ENCODE measurements at places on chromosomes 5 and 9.
A peak's percentile ranks its signal among the peaks of the same experiment; 100 is the strongest.

DNA sequence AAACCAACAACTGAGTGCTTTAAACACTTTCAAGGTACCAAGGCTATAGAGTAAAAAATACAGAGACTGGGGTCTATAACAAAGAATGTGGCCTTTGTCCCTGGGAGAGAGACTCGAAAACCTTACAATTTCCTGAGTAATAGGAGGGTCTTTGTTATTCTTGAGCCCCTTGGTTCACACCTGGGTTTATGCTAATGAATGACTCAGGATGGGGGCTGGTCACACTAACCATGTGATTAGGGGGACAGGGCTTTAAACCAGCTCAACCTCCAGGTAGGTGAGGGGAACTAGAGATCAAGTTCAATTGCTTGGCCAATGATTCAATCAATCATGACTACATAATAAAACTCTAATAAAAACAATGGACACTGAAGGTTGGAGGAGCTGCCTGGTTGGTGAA, 50.2 kb downstream of the PLPP1 start:
- no peak for DNase-seq

GRCh38 chr5:62287237-62287636, 18.8 kb upstream of the KIF2A start:
- no peak for DNase-seq

DNA sequence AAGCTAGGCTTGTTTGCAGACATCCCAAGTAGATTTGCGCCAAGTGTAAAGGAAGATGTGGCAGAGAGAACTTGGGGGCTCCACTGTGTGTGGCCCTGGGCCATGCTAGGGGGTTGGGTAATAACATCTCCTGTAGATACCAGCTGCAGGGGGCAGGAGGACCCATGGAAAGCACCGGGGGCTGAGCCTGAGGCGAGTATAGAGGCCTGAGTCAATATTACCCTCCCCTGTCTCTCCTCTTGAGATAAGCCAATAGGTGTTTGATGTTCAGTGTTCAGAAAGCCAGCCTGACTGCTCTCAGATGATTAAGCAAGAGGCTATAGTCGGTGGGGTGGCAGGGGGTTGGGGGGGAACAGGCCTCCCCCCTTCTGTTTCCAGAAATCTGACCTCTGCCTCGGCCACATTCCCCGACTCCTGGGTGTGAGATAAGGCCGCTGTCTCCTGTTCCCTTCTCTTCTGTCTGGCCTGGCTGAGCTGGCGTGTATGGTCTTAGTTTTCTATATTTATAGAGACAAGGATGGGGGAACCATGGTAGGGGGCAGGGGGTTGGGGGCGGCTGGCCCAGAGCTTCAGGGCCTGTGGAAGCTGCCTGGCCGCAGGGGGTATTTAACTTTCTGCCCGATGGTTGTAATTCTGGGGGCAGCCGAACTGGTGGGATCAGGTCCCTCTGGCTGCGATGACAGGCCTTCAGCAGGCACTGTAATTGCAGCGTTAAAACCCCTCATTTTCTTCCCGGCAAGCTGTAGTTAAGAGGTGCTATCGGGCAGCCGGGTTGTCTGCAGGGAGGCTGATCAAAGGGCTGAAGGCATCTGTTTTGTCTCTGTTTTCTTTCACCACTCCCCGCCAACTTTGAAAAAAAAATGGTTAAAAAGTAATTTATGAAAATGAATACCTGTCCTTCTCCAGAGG, 292.0 kb downstream of the NSG2 start:
- DNase-seq: no peak

- no peak for DNase-seq
Measured at GRCh38 chr9:70607329-70607728, 192.9 kb upstream of the KLF9 start.

- no peak for DNase-seq
Measured at GRCh38 chr5:133664422-133664821, 52.1 kb upstream of the FSTL4 start.

DNA sequence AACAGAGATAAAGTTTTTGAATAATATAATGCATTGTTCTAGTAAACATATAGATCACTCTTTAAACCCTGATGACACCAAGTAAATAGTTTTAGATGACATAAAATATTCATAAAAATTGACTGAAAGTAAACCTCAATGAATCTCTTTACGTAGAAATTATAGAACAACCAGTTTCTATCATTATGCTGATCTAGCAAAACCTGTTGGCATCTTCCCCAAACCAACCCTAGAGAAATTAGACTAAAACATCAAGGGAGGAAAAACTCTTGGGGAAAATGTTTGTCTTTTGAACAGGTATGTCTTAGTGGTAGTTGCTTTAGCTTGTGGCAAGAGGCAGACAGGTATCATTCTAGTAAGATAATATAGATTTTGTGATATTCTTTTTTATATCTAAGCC, 747.0 kb upstream of the CDH6 start:
- DNase-seq: no peak

- peak; percentile 87 for DNase-seq
Measured at GRCh38 chr9:126704892-126705766, 91.4 kb downstream of the LMX1B start.

DNA sequence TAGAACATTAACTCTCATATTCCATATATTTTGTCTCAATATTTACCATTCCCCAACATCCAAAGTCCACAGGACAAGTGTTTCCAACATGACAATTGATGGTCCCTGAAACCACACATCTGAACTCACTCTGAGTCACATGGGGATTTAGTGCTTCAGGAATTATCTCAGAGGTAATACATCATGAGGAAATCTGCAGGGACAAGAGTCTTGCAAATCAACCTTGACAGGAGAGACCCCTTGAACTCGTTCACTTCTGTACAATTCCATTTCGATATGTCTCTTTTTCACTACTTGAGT, 119.7 kb upstream of the ABCA1 start:
- no peak for DNase-seq

DNA sequence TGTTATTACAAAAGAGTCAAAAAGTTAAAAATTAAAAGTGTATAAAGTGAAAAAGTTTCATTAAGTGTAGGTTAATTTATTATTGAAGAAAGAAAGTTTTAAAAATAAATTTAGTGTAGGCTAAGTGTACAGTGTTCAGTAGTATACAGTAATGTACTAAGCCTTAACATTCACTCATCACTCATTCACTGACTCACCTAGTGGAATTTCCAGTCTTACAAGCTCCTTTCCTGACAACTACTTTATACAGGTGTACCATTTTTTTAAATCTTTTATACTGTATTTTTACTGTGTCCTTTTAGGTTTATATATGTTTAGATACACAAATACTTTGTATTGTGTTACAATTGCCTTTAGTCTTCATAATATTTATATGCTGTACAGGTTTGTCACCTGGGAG, 530.2 kb upstream of the FAM174A start:
- DNase-seq: peak; percentile 35

- peak; percentile 73 for DNase-seq
Measured at GRCh38 chr5:162068412-162068811, 839 bp downstream of the GABRG2 start.

- DNase-seq: peak; percentile 35
Measured at GRCh38 chr5:59757442-59757841, 136.1 kb downstream of the PDE4D start.

DNA sequence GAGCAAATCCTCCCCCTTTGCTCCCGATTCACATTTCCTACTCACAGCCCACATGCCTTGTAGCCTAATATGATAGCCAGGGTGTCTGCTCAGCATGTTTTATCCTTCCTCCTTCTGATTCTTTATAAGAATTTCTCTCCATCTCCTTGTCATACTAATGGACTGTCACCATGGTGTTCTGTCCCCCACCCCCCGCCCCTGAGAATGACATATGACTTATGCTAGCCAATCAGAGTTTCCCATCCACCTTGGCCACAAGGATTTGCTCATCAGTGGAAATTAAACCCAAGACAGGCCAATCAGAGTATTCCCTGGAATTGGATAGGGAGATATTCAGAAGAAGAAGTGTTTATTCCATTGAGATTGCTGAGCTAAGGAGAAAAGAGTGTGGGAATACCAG, 16.0 kb downstream of the ABLIM3 start:
- DNase-seq: no peak

GRCh38 chr9:109584205-109584604, 86.1 kb upstream of the PTPN3 start:
- DNase-seq: no peak

DNA sequence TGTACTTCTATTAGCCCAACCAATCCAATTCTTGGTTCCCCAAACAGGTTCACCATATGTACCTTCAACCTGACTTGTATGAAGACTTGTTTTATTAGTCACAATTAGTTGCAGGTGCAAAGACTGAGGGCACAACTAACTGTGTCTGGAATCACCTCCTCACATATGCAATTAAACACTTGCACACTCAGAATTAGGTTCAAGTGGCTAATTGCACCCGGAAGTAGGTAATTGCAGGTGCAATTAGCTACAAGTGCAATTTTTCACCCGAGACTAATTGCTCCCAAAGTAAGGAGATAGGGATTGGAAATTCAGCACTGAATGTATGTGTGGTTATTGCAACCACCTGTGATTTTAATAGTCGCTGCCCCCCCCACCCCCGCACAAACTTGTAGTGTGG, 338.9 kb downstream of the ZSWIM6 start:
- DNase-seq: no peak

- DNase-seq: no peak
Measured at GRCh38 chr9:16901590-16901989, 31.1 kb upstream of the BNC2 start.

DNA sequence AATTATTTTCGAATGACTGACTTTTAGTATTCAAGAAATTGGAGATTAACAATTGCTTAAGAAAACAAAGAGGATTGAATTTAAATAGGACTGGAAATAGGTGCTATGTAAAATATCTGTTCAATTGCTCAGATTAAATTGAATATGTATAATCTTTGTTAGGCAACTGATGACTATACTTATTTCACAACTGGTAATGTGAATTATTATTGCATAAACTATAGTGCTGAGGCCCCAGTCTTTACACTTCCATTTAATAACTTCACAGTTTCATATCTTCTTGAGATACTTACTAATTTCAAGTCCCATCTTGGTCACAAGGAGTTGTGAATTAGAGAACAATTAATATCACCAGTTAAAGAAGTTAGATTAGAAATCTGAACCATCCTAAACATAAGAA, 16.7 kb downstream of the CEP78 start:
- DNase-seq: no peak

DNA sequence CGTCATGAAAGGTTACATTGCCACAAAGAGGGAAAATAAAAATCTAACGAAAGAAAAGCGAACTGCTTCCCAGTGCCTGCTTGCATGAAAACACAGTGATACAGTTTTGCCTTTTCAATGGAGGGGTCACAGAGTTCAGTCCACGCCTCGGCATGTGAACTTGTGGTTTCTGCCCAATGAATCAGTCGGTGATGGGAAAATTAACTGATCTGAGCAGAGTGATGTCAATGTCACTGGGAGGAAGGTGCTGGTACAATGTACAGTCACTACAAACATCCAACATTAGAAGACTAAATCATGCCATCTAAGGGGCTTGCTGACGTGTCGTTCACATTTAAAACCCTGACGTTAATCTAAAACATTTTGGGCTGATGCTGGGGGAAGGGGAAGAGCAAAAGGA, 151.8 kb upstream of the MSX2 start:
- DNase-seq: no peak

- peak; percentile 80 for DNase-seq
Measured at GRCh38 chr5:143168171-143168741, 235.2 kb downstream of the NR3C1 start.

GRCh38 chr5:77845324-77845646, 69.1 kb upstream of the TBCA start:
- DNase-seq: no peak

GRCh38 chr9:83245979-83246659, 183.2 kb upstream of the RASEF start:
- no peak for DNase-seq

All from tongue (tissue), 3 donors.